Breast epithelium (tissue), 4 donors: ENCODE measurements at places on chromosomes 16 and 17.

- no peak for DNase-seq
These were observed 13.7 kb downstream of the GJD3 start for GRCh38 chr17:40350689-40351358.

DNA sequence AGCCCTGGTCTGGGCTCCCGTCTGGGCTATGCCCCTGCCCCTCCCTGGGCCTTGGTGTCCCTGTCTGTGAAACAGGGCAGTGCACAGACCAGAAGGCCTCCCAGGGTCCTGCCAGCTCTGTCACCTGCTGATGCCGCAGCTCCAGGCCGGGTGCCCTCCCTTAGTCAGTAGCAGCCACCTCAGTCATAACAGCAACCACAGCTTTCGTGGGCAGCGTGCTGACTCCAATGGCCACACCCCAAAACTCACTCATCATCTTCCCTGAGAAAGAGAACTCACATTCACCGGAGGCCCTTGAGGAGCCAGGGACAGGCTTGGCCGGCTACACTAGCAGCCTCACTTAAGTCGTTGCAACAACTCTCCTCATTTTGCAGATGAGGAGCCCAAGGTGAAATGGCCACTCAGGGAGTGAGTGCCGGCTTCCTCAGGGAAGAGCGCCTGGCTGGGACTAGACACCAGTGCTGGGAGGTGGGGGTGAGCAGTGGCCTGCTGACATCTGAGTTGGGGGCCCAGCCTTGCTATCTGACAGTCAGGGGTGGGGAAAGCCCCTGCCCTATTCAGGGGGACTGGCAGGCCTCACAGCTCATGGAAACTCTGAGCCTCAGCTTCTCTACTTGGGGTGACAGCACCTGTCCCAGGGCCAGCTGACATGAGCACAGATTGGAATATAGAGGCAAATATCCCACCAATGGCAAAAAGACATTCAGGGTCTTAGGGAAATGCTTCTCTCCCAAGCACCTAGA, 22.6 kb downstream of the SLC5A10 start:
- no peak for DNase-seq

GRCh38 chr17:53166731-53167130, 656.0 kb upstream of the KIF2B start:
- no peak for DNase-seq

- peak; percentile 22 for DNase-seq
These were observed 727 bp upstream of the MBTPS1 start for GRCh38 chr16:84117494-84117843.

GRCh38 chr16:75038036-75038858, 39.4 kb downstream of the ZNRF1 start:
- no peak for DNase-seq

DNA sequence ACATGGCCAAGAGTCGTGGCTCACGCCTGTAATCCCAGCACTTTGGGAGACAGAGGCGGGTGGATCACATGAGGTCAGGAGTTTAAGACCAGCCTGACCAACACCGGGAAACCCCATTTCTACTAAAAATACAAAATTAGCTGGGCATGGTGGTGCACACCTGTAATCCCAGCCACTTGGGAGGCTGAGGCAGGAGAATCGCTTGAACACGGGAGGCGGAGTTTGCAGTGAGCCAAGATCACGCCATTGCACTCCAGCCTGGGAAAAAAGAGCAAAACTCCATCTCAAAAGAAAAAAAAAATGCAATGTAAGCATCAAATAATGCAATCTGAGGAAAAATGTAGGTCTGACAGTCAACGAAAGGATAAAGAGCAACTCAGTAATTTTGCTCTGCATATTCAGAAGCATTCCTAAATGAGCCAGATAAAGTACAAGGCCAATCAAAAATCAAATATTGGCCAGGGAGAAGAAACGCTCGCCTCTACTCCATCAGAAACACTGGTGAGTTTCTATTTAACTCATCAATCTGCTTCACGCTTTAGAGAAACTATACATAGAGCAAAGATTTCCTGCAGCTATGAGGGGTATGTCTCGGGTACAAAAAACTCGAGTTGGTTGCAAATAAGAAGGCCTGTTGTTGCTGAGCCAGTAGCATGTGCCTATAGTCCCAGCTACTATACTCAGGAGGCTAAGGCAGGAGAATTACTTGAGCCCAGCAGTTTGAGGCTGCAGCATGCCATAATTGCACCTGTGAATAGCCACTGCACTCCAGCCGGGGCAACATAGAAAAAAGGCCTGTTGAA, 3.7 kb downstream of the TXNDC11 start:
- no peak for DNase-seq
